ENCODE measurements at places on chromosomes 3 and 15. TPM values are rescaled to one million over a fixed set of nuclear protein-coding genes. Genes with fewer than 3 reads are reported as not detected.
A peak's percentile ranks its signal among the peaks of the same experiment; 100 is the strongest.

DNA sequence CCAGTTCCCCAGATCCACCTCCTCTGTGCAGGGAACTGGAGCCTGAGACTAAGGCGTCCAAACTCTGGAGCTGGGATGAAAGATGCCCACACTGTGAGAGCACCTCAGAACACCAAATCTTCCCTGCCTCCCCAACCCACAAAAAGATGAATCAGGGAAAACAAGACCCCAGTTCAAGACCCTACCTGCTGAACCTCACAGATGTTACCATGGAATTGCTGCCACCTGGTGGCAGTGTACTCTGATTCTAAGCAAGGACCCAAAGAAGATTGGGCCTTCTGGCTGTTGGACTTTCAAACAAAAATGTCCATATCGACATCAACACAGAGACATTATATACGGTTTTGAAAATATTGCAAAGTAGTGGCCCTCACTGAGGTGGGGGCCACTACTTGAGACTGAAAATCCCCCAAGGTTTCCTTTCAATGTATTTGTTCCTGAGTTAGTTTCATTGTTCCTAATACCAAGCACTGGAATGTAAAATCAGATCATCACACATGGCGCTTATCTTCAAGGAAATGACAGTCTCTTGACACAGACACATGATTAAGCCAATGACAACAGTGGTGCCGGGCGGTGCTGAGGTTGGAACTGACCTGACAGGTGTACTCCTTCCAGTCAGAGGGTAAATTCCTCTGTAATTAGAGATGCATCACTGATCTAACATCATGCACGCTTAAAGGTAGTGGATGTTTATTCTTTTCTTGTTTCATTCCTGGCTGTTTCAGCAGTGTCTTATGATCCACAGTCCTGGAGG lies 67.6 kb downstream of the SLC6A11 start:
- DNase-seq: peak; percentile 8

- DNase-seq: no peak
Measured at GRCh38 chr3:148439254-148439822, 258.4 kb upstream of the AGTR1 start.

- DNase-seq: no peak
Measured at GRCh38 chr3:53051929-53052328, 6.1 kb upstream of the SFMBT1 start.

GRCh38 chr3:112811131-112811884 lies 35.4 kb downstream of the CD200R1L start:
- no peak for DNase-seq

GRCh38 chr3:9026320-9027045 lies 63.2 kb upstream of the RAD18 start:
- DNase-seq: no peak

Gene PAK6
- total RNA-seq: 0.29 TPM

Gene ROPN1
- total RNA-seq: not detected

GRCh38 chr3:17359911-17360310 lies 382.5 kb downstream of the TBC1D5 start:
- no peak for DNase-seq

Gene IL17RE
- 0.61 TPM for total RNA-seq

DNA sequence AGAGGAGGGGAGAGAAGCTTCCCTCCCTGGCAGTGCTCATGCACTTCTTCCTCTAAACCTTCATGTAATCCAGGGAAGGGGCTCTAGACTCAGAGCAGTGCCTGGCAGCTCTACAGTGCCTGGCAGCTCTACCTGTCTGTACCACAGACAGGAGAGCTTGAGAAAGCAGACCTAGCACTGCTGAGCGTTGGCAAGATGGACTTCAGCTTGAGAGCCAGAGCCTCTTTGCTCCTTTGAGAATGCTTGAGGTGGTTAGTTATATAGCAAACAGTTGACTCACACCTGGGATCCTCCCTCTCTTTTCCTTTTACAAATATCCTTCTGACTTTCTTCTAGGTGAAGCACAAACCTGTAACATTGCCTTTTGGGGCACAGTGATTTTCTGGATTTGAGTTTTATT lies 20.9 kb downstream of the FBXO22 start:
- DNase-seq: no peak

Gene GABRR3
- not detected for total RNA-seq

Gene CLDN16
- not detected for total RNA-seq

GRCh38 chr3:126959921-126960603 lies 22.9 kb upstream of the PLXNA1 start:
- no peak for DNase-seq

DNA sequence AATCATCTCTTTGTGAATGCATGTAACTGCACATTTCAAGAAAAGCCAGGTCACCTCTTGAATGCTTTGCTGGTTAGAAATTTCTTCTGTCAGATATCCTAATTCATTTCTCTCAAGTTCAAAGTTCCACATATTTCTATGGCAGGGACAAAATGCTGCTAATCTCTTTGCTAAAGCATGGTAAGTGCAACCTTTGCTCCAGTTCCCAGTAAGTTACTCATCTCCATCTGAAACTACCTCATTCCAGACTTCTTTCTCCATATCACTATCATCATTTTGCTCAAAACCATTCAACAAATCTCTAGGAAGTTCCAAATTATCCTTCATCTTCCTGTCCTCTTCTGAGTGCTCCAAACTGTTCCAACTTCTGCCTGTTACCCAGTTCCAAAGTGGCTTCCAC lies 230.6 kb downstream of the ZMAT3 start:
- no peak for DNase-seq

DNA sequence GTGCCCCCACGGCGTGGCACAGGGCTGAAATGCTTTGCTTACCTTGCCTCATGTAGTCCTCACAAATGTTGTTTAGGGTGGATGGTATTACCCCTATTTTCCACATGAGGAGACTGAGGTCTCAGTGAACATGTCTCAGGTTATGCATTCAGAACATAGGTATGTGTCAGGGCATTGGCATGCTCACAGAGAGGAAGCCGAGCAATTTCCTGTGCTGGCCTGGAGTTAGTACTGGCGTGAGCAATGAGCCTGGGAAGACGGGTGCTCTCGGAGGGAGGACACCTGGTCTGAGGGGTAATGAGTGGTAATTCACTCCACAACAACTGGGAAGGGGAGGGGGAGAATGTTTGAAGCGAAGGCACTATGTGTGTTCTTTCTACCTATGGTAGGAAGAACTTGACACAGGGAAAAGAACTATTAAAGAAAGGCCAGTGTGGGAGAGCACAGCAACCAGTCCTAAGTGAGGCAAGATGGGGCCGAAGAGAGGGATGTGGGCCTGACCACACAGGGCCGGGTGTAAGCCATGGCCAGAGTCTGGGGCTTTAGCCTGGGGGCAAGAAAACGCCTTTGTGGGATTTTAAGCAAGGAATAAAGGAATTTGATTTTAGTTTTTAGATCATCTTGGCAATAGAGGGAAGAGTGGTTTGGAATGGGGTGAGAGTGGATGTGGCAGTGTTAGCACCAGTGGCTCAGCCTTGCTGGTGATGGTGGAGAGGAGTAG lies 4.9 kb upstream of the FAM131A start:
- DNase-seq: no peak

Gene ZKSCAN7
- total RNA-seq: 2.4 TPM

DNA sequence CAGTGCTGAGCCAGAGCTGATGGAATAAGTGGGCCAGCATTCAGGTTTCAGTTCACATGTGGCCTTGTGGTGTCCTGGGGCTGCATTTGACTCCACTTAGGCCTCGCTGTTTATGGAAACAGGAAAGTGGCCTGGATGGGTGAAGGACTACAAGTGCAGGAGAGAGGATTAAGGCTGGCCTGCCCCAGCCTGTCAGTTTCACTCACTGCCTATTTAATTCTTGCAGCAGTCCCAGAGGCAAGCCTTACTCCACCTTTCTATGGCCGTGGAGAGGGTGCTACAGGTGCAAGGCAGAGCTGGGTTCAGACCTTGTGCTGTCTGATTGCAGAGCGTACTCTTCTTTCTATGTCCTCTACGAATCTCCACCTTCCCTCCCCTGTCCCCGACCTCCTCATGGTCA lies 37.7 kb downstream of the ABHD17C start:
- no peak for DNase-seq

DNA sequence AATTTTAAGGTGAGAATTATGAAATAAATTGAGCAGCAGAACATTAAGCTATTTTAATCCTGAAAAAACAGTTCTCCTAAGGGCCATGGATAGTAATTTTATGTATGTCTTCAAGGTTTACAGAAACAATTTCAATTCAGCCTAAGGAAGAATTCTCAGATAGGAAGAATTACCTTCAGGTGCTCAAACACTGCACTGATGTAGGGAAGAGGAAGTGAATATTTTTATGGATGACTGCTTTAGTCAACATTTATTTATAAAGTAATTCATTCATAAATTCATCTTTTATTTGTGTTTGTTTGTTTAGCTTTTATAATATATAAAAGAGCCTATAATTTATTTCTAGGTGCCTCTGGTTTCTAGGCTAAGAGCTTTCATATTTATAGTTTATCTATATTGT lies 620.7 kb downstream of the NAALADL2 start:
- DNase-seq: no peak

Gene TMEM40
- not detected for total RNA-seq
